ENCODE measurements at places on chromosomes 11 and 22. TPM values are rescaled to one million over a fixed set of nuclear protein-coding genes. Genes with fewer than 3 reads are reported as not detected.

DNA sequence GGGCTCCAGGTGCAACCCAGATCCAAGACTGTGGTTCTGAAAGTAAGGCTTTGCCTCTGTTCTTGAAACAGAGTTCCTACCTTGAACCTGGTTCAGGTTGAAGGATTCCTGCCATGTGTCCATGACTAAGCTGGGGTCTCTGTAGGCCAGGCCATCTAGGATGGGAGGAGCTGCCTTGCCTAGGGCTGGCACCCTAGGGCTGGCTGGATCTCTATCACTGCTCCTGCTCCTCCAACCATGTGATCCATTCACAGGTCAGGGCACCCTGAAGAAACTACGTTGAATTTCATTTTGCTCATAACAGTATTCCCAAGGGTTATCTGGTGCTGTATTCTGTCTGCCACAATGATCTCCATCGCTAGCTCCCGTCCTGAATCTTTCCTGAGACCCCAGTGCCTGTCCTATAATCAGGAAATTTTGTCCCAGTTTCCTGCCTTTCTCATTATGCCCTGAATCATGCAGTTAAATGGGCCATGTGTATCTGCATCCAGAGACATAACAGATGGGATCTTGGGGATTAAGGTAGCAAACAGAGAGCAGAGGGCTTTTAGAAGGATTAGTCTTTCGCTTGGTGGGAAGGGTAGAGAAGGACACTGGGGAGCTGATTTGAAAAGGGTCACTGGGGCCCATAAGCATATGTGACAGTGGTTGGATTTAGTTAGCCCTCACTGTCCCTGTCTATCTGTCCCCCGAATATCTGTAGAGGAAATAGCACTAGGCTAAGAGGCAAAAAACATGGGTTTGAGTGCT is 98.2 kb upstream of the MTMR2 start:
- no peak for DNase-seq

- no peak for DNase-seq
Measured at GRCh38 chr11:115167456-115167855, 336.8 kb downstream of the CADM1 start.

DNA sequence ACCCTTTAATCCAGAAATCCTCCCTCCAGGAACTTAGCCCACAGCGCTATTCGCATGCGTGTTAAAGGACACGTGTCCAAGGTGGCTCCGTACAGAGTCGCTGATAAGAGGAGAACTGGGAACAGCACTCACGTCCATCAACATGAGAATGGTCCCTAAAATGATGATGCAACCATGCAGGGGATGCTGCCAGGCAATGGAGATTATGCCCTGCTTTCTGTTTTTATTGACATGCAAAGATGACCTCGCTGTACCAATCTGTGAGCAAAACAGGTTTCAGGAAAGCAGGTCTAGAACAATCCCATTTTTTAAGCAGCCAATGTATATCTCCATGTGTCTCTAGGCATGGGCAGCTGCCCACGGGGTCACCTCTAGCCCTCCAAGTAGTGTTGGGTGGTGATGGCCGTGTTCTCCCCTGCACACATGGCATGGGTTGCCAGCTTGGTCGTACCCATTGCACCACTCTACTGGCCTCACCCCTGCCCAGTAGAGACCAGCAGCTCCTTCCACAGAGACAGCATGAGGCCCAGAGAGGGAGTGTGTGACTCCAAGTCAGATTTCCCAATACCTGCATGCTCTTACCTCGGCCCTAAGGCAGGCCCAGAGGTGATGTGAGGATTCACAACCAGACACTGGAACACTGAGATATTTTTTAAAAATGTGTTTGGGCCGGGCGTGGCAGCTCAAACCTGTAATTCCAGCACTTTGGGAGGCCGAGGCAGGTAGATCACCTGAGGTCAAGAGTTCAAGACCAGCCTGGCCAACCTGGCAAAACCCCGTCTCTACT is 68.3 kb upstream of the LINC01488 start:
- peak; percentile 35 for DNase-seq

GRCh38 chr11:133697161-133697560 is 148.2 kb downstream of the SPATA19 start:
- no peak for DNase-seq

DNA sequence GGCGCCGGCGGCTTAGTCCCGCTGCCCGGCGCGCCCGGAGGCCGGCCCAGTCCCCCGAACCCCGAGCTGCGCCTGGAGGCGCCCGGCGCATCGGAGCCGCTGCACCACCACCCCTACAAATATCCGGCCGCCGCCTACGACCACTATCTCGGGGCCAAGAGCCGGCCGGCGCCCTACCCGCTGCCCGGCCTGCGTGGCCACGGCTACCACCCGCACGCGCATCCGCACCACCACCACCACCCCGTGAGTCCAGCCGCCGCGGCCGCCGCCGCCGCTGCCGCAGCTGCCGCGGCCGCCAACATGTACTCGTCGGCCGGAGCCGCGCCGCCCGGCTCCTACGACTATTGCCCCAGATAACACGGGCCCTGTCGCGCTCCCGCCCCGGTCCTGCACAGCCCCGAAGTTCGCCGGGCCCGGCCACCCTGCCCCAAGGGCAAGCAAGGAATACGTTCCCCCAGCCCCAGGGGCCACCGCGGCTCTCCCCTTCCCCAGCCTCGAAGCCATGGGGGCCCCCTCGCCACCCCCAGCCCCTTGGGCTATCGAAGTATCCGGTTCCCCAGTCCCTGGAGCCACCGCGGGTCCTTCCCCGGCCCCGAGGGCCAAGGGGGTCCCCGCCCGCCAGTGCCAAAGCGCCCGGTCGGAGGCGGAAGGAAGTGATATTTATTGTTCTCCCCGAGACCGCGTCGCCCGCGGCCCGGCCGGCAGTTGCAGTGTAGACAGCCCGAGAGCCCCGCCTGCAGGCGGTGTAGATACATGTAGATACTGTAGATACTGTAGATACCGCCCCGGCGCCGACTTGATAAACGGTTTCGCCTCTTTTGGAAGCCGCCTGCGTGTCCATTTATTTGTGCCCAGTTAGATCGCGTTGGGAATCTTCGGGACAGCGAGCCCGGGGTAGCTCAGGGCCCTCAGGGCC is 6.2 kb downstream of the TBX1 start:
- DNase-seq, result no peak

GRCh38 chr11:65620666-65621065 is 5.1 kb downstream of the PCNX3 start:
- DNase-seq, result no peak

- no peak for DNase-seq
Measured at GRCh38 chr11:82546661-82547557, 186.8 kb downstream of the FAM181B start.

DNA sequence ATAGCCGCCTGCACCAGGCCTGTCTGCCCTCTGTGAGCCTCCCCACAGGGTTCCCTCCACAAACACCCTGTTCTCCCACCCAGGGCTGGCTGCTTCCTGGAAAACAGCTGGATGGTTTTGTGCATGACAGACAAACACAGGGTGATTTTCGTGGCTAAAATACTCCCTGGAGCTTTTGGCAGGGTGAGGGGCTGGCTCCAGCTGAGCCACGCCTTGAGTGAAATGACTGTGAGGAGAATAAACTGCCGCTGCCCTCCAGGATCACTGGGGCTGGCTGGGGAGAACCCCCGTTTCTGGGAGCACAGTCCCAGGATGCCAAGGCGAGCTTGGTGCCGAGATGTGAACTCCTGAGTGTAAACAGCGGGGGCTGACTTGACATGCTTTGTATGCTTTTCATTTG is 20.3 kb upstream of the PPP6R3 start:
- no peak for DNase-seq

DNA sequence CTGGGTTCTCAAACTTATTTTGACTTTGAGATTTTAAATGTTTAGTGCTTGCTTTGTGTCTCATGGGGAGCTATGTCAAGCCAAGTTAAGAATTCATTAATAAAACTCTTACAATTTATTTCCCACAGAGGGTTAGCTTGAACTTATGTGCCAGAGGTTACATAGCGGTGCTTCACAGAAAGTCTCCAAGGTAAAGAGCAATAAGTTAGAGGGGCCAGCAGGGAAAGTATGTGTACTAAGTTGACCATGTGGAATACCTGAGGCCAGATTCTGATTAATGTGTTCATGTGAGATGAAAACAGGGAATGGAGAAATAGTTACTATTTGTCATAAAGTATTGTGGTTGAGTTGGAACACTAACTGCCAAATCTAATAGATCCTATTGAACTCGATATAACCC is 149.3 kb downstream of the TMEM135 start:
- DNase-seq, result no peak

GRCh38 chr22:49918911-49919881 is 762 bp downstream of the CRELD2 start:
- DNase-seq, result peak; percentile 79

- DNase-seq, result no peak
Measured at GRCh38 chr22:39303358-39303757, 16.1 kb downstream of the RPL3 start.

GRCh38 chr11:8347978-8348377 is 84.3 kb upstream of the LMO1 start:
- peak; percentile 12 for DNase-seq

DNA sequence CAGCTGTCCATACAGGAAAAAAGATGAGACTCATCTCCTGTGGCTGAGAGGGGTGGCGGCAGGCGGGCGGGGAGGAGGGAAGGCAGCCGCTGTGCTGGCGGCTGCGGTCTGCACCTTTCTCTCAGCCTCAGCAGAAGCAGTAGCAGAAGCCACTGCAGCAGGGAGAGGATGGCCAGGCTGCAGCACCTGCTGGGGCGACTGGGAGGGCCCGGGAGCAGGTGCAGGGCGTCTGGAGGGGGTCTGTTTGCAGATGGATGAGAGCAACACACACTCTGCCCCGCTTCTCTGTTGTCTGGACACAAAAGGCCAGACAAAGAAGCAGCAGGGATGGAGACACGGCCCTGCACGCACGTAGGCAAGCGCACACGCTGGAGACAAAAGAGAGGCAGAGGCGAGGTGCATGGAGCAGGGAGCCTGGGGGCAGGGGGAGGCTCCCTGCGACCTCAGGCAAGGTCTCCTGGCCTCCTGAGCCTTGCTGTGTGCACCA is 9.3 kb upstream of the MIAT start:
- DNase-seq, result no peak

GRCh38 chr11:83720675-83721074 is 434.5 kb upstream of the CCDC90B start:
- no peak for DNase-seq

DNA sequence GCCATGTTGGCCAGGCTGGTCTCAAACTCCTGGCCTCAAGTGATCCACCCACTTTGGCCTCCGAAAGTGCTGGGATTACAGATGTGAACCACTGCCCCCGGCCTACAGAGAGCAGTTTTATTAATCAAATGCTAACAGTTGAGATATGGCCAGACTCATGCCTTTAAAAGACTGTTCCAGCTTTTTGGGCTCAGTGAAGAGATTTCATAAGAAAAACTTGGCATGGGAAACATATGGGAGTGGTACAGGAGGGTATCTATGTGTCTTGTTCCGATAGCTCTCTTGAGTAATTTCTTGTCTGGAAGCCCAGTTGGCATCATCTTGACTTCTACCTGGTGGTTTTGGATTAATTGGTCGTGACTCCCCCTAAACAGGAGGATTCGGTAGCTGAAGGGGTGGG is 8.2 kb upstream of the SLC37A4 start:
- DNase-seq, result peak; percentile 31

DNA sequence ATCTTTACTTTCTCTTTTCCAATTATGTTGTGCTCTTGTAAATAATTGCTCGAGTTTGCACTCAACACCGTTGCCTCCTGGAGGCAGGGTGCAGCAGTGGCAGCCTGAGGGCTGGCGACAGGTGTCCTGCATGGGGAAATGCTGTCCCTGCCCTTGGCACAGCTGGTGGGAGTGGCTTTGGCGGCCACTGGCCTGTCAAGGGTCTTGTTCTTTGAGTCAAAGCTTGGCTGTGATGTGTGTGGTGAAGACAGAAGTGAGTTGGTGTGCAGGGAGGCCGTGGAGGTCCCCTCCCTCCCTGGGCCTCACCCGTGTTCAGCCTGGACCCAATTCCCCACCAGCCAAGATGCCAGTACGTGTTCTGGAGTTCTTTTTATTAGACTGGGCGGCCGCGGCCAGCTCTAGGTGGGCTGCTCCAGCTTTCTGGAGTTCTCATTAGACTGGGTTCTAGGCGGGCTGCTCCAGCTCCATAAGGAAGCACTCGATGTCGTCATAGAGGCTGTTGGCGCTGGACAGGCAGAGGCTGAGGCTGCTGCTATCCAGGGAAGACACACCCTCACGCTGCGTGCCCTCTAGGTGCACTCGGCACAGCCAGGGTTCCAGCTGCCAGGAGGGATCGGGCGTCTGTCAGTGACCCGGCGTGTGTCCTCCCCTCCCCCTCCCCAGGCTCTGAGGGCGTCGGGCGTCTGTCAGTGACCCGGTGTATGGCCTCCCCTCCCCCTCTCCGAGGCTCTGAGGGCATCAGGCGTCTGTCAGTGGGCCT is 3.4 kb downstream of the IRF7 start:
- no peak for DNase-seq

DNA sequence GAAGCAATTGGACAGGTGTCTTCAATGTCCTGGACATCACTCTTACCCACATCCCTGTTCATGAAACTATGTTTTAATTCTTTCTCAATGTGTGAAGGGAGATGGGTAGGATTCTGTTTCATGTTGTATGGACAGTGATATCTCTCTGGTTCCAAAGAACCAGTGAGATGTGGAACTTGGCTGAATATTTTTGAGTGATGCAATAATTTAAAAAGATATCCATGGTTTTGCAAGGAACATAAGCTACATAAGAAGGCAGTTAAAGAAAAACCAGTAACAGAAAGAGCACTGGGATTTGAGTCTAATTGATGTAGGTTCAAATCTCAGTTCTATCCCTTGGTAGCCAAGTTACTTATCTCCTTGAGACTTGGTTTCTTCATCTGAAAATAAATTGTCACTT is 7.7 kb upstream of the ELF5 start:
- no peak for DNase-seq

GRCh38 chr11:129699711-129700304 is 115.8 kb upstream of the TMEM45B start:
- DNase-seq, result no peak

DNA sequence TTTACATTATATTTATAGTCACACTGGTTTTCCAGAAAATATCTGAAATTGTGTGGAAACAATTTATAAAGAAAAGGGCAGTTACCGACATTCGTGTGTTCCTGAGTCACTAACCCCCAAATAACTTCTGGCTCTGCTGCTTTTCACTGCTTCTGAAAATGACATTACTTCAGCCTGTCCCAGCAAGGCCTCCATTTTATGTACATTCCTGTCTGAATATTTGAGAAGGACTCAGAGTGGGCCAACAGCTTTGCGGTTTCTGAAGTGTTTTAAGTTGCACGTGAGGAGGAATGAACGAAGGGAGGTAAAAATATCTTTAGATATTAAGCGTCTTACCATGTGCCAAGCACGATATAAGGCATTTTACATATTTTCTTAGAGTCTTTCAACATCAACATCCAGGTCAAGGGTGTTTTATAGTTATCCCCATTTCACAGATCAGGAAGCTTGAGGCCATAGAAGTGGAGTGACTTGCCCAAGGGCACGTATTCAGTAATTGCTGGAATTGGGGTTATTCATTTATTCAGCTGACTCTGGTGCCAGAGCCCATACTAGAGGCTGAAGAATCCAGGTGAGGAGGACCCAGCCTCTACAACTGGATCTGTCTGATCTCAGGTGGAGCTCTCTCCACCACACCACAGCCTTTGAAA is 30.8 kb upstream of the WNT11 start:
- no peak for DNase-seq

Gene ASPHD2
- 2.6 TPM for total RNA-seq

Gene C22orf31
- not detected for total RNA-seq

Gene KCNK4
- not detected for total RNA-seq

Gene KRTAP5-2
- total RNA-seq, result not detected

Gene ADAMTS8
- total RNA-seq, result 64.9 TPM

Gene CREB3L1
- total RNA-seq, result 10.5 TPM

Gene ELFN2
- 0.24 TPM for total RNA-seq

Gene SOX6
- total RNA-seq, result 11.8 TPM

Gene ARHGEF17
- total RNA-seq, result 159 TPM
